Stimulated activated CD4-positive, alpha-beta T cell treated with anti-CD3 and anti-CD28 coated beads, Interleukin-12 subunit alpha, Interleukin-12 subunit beta, amount 100 ng/mL, for 24 hours (primary cell): ENCODE measurements at places on chromosomes 13 and 19.

- no peak for DNase-seq
Observed at GRCh38 chr13:32060401-32060878, 28.9 kb downstream of the FRY start.

DNA sequence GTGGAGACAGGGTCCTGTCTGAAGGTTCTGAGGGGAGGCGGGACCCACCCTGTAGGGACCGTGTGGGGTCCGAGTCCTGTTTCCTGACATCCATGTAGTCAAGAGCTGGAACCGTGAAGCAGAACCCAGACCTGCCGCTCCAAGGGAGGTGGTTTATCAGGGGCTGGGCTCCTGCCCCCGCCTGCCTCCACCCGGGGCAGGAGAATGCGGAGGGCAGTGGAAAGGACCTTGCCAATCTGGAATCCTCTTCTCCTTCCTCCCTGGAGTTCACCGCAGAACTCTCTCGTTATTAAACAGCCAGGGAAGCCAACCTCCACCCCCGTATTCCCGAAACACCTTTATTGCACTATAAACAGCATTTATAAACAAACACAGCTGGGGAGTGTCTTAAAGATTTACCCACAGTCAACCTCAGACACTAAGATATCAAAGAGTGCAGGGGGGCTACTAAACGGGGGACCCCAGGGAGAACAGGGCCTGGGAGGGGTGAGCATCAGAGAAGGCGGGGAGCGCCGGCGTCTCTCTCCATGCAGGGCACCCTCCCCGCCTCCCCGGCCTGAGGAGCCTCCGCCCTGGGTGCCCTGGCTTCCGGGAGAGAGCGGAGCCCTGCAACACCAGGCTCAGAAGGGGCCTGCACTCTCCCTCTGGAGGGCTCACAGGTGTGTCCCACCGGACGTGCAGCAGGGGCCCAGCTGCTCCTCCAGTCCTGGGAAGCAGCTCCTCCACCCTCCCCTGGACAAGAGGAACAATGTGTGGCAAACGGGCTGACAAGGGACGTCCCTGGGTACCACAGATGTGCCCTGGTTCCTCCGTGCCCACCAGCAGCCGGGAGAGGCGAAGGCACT is 3.6 kb downstream of the C2CD4C start:
- no peak for DNase-seq

DNA sequence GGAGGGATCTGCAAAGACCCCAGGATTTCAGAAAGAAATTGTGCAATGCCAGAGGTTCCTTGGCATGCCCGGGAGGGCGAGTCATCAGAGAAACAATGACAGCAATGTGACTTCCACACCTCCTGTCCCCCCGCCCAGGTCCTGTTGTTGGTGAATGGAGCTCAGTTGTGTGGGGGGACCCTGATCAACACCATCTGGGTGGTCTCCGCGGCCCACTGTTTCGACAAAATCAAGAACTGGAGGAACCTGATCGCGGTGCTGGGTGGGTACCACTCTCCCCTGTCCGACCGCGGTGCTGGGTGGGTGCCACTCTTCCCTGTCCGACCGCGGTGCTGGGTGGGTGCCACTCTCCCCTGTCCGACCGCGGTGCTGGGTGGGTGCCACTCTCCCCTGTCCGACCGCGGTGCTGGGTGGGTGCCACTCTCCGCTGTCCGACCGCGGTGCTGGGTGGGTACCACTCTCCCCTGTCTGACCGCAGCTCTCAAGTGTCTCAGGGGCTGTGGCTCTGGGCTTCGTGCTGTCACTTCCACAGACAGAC is 5.2 kb upstream of the F10 start:
- DNase-seq: no peak

DNA sequence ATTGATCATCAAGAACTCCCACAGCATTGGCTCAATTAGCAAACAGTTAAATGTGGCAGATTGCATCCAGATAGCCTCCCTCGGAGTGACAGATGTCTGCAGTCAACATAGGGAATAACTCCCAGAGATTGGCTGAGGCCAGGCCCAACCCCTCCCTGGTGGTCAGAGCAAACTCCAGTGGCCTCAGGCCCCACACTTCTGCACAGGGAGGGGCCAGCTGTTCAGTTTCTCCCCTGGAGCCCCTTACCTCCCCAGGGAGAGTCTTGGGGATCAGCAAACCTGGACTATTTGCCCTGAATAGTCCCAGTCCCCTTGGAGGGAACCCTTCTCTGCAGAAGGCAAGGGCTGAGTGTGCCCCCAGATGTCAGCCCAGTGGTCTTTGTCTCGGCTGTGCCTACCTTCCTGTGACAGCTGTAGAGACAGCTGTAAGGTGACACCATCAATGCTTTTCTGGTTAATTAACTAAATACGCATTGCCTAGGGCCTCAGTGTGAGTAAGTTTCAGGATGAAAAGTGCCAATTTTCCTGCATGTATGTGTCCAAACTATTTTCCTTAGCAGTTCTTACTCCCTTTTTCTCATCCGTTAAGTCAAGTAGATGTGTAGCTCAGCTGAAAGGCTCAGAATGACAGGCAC is 102.7 kb upstream of the UQCRFS1 start:
- DNase-seq: no peak

- no peak for DNase-seq
Observed at GRCh38 chr13:40221460-40222201, 444.8 kb downstream of the FOXO1 start.

- no peak for DNase-seq
Observed at GRCh38 chr19:16208847-16209665, 11.3 kb downstream of the AP1M1 start.

- no peak for DNase-seq
Observed at GRCh38 chr19:10450853-10451609, 30.7 kb downstream of the PDE4A start.

GRCh38 chr13:21069561-21070004 is 8.2 kb upstream of the LATS2 start:
- DNase-seq: no peak

DNA sequence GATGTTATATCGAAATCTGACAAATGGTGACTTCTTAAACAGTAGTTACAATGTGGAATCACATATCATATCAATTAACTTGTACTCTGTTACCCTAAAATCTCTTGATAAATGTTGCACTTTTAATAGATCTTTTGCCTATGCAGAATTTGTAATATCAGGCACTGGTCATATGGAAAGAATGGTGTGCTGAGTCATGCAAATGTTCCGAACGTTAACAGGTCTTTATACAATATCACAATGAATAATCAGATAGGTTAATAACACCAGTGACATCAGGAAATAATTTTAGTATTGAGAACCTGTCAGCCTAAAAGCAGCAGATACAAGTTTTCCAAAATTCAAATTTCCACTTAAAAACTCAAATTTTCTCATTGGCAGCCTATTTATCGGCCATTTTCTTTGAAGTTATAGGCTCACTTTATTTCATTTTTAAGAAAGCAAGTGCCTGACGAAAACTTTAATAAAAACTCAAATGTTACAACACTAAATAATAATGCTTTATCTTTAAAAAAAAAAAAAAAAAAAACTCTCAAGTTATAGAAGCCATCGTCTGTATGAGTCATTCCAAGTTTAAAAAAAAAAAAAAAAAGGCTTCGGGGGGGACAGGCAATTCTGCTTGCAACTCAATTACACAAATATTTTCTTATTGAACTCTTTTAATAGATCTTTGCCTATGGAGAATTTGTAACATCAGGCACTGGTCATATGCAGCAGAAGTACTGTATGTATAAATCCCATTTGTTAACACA is 180.9 kb downstream of the DIAPH3 start:
- no peak for DNase-seq

DNA sequence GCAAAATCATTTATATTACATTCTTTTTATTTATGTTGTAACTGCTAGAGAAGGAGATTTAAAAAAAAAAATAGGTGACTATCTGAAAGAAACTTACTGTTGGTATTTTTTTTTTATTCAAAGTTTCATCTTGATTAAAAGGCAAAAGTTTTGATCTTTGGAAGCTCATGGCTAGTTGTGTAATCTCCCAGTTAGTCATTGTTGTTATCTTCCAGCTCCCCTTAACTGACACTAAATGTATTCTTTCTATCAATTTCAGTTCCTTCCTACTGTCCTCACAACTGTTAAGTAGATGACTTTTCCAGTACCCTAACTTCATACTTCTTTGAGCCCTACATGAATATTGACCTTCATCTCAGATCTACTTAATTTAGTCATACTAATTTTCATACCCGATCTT is 71.1 kb downstream of the PIBF1 start:
- DNase-seq: no peak

DNA sequence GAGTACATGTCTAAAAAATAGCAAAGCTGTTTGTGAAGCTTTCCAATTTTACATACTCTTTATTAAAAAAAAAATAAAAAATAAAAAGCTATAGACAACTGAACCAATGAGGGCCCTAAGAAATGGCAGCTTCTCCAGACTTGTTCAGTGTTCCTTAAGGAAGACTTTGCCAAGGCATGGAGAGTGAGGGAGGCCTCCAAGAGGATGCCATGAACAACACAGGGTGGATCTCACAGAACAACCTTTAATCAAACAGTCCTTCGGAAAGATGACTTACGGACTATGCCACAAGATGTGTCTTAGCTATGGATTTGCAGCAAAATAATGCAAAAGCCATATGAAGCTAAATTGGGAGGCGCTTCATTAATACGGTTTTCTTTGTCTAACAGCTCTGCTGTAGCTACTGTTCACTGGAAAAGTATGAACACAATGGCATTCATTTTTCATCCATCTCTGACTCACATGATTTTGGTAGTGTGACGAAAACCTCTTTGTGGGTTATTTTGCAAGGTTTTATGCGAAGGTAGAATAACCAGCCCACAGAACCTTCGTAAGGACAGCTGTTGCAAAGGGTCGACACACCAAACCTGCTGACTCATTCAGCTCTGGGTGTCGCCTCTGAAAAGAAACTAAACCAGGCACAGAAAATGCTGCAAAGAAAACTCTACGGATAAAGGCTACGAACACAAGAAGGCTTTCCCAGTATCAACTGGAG is 27.7 kb downstream of the EFNB2 start:
- no peak for DNase-seq

GRCh38 chr13:74758188-74758587 is 624.0 kb upstream of the KLF12 start:
- DNase-seq: no peak

DNA sequence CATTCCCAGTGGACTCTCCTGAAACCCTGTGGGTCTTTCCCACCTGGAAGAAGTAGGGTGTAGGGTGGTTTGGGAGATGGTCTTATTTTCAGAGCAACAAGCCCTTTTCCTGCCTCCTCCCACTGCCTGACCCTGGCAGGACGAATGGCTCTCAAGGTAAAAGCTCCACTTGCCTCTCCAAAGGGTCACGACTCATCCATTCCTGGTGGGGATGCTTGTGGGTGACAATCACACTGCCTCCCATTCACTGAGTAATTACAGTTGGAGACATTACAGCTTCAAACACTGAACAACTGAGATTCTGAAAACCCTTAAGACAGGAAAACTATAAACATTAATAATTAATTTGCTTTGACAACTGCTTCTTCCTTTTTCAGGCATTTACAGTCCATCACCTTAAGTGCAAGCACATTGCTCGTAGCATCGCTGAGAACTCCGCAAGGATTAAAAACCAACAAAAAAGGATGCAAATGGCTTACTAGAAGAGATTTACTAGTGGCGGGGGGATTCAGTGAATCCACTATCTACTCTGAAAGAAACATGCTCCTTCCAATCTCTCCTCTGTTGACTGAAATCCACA is 199.6 kb upstream of the IRS2 start:
- DNase-seq: no peak

GRCh38 chr13:57675526-57675925 is 44.0 kb downstream of the PCDH17 start:
- DNase-seq: no peak

DNA sequence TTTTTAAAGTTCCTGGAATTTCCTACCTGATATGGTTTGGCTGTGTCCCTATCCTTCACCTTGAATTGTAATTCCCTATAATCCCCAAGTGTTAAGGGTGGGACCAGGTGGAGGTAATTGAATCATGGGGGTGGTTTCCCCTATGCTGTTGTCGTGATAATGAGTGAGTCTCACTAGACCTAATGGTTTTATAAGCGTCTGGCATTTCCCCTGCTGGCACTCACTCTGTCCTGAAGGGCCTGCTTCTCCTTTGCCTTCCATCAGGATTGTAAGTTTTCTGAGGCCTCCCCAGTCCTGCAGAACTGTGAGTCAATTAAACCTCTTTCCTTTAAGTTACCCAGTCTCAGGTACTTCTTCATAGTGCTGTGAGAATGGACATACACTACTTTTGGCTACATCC is 298.7 kb downstream of the HS6ST3 start:
- no peak for DNase-seq

DNA sequence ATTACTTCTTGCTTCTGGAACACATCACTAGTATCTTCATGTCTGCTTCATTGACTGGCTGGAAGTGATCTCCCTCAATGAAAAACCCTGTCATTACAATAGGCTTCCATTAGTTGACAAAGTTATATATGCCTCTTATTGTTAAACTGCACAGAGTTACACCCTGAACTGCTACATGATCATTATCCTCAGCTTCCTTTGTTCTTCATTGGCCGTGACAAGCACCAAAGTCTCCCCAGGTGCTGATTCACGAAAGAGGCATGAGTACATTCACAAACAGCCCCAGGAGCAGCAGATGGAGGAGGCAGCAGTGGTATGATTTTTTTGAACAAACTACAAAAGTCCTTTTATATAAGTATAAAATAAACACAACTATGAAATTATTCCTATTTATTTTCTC is 51.4 kb downstream of the VWA8 start:
- DNase-seq: no peak

- no peak for DNase-seq
Observed at GRCh38 chr19:17602217-17602616, 46.8 kb downstream of the COLGALT1 start.

- peak; percentile 84 for DNase-seq
Observed at GRCh38 chr19:43555185-43555770, 20.0 kb downstream of the XRCC1 start.

- DNase-seq: no peak
Observed at GRCh38 chr19:33284146-33284643, 18.1 kb downstream of the CEBPA start.

DNA sequence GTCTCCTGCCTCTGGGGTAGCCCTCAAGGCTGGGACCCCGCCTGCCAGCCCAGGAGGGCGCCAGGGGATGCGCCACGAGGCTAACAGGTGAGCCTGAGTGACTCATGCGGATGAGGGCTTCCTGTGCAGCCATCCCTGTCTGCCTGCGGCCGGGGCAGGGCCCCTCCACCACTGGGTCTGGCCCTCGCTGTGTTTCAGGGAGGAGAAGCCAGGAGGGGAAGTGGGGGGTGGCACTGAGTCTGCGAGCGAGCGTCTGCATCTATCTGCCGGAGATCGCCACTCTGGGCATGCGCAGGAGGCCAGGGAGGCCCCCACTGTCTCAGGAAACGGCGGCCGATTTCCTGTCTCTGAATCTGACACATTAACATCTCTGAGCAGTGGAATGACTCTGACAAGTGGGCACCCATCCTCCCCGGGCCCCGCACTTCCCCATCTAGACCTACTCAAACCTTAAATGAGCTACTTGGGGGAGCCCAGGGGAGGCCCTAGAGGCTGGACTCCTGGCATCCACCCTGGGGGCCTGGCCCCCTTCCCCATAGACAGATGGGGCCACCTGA is 19.7 kb downstream of the RFX1 start:
- DNase-seq: peak; percentile 98
